ENCODE measurements at places on chromosomes 5 and 9.
A peak's percentile ranks its signal among the peaks of the same experiment; 100 is the strongest.

DNA sequence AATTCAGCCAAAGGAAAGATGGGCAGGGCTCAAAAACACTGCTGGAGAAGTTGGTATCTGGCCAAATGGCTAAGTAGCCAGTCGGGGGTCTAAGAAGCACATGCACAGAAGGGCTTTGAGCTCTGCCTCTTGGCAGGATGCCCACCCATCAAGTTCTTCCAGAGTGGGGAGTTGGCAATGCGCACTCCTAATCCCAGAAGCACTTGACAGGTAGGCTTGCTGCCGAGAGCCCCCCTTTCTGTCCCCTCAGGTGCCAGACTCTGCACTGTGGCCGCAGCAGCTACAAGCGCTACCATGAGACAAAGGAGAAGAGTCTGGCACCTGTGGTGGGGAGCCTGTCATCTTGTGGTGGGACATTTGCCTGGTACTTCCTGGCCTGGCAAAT lies 252.9 kb upstream of the SLC24A2 start:
- ATAC-seq, result no peak
- H3K27ac ChIP-seq, result no peak overlapping the region
- H3K27me3 ChIP-seq, result no peaks in the 10 kb centered on the region
- peaks cover 15% of the 10 kb centered on the region for H3K4me1 ChIP-seq
- no peak overlapping the region for H3K4me3 ChIP-seq
- no peaks in the 10 kb centered on the region for H3K36me3 ChIP-seq

DNA sequence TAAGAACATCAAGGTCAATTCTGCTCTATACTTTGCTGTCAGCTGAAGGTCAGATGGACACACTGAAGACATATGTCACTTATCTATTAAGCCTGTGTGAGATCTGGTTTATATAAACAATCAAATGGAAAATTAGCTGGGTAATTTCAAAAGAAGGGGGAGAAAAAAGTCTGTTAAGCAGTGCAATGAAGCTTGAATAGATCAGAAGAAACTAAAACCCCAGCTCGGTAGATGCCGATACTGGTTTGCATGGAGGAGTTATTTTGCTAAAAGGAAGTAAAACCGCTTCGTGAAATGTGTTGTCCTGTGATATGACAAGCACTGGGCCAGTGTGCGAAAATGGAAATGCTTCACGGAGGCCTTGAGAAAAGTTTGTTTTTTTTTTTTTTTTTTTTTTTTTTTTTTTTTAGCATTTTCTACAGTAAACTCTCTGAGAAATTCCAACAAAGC lies 148.8 kb downstream of the MEF2C start:
- H3K4me1 ChIP-seq, result peaks cover 24% of the 10 kb centered on the region
- H3K4me3 ChIP-seq, result no peak overlapping the region
- H3K36me3 ChIP-seq, result no peaks in the 10 kb centered on the region

GRCh38 chr5:170426149-170426767 lies 37.1 kb upstream of the KCNMB1 start:
- no peaks in the 10 kb centered on the region for H3K36me3 ChIP-seq
- ATAC-seq, result no peak
- H3K27me3 ChIP-seq, result peaks cover 20% of the 10 kb centered on the region
- no peaks in the 10 kb centered on the region for H3K4me1 ChIP-seq
- H3K27ac ChIP-seq, result no peak overlapping the region

GRCh38 chr9:130835441-130836298 lies 616 bp downstream of the ABL1 start:
- no peaks in the 10 kb centered on the region for H3K36me3 ChIP-seq
- peak overlapping the region; percentile 56 for H3K4me3 ChIP-seq
- no peaks in the 10 kb centered on the region for H3K27me3 ChIP-seq
- ATAC-seq, result peak; percentile 50
- peaks cover 11% of the 10 kb centered on the region for H3K4me1 ChIP-seq
- peak overlapping the region; percentile 95 for H3K27ac ChIP-seq

- H3K27me3 ChIP-seq, result no peaks in the 10 kb centered on the region
- no peaks in the 10 kb centered on the region for H3K4me1 ChIP-seq
- no peak for ATAC-seq
These were observed 65.9 kb downstream of the DEPDC1B start for GRCh38 chr5:60634051-60634450.

GRCh38 chr5:15304914-15305834 lies 194.8 kb upstream of the FBXL7 start:
- no peaks in the 10 kb centered on the region for H3K27me3 ChIP-seq
- no peaks in the 10 kb centered on the region for H3K4me1 ChIP-seq
- H3K36me3 ChIP-seq, result no peaks in the 10 kb centered on the region
- no peak overlapping the region for H3K4me3 ChIP-seq

DNA sequence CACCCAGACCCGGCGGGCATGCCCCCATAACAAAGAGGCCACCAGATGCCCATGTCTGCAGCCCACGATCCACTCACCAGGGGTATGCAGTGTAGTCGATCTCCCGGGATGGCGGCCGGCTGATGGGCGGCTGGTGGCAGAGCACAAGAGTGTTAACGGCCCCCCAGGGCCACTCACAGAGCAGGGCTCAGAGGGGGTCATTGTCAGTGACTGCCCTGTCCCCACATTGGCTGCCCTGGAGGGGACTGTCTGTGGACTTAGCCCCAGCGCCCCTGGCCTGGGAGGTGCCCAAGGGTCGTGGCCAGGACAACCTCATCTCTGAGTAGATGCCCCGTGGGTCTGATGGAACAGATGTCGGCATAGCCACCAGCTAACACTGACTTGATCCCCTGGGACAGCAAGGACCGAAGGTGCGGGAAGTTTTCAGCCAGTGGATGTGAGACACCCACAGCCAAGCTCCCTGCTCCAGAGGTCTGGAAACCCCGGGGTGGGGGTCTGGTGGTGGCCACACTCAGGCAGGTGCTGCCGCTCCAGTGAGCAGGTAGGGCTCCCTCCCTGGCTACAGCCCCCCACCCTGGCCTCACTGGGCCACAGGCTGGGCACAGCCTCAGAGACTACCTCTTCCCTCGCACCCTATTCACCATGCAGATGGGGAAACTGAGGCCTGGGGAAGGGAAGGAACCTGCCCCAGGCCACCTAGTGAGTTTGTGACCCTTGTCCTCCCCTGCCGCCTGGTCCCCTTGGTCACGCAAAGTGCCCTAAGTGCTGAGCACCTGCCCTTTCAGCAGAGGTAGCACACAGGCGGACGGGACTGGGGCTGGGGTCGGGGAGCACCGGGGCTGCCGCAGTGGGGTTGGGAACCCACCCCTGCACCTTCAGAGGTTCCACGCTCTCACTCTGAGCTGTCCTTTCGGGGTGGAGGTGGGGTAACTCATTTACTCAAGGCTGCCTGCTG lies 38.1 kb upstream of the SARDH start:
- no peaks in the 10 kb centered on the region for H3K27me3 ChIP-seq
- no peak overlapping the region for H3K4me3 ChIP-seq
- no peak overlapping the region for H3K27ac ChIP-seq
- no peak for ATAC-seq

- no peak for ATAC-seq
- H3K36me3 ChIP-seq, result no peaks in the 10 kb centered on the region
- H3K27ac ChIP-seq, result no peak overlapping the region
- peaks cover 19% of the 10 kb centered on the region for H3K27me3 ChIP-seq
- H3K4me3 ChIP-seq, result no peak overlapping the region
- no peaks in the 10 kb centered on the region for H3K4me1 ChIP-seq
These were observed 16.0 kb upstream of the SMIM32 start for GRCh38 chr5:136208916-136209315.
